Renal cortical epithelial cell (primary cell): ENCODE measurements at places on chromosomes 3 and 15. TPM values are rescaled to one million over a fixed set of nuclear protein-coding genes. Genes with fewer than 3 reads are reported as not detected.

DNA sequence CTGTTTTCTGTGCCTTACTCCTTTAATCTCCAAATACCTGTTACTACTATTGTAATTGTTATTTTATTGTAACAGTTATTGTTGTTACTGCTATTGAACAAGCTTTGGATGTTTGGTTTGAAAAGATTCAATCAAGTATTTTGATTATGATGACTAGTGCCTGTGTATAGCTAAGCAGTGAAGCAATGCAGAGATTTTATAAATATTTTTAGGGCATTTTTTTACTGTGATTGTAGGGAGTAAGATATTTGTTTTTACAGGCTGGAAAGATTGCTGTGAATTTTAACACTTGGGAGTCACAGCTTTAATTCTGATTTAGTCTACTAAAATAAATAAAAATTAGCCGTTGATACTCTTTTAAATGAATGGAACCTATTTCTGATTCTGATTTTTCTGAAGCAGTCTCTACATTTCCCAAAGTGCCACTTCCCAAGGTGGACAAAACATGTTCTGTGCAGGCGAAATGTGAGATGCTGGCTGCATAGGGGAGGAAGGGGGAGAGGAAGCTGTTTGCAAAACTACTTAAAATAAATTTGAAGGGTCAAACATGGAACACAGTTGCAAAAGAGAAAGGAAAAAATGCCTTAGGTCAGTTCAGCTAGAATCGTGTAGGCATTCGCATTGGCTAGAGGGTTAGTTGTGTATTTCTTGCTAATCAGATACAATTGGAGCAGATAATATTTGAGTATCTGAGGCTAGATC, 25.7 kb downstream of the EEFSEC start:
- DNase-seq, result no peak

DNA sequence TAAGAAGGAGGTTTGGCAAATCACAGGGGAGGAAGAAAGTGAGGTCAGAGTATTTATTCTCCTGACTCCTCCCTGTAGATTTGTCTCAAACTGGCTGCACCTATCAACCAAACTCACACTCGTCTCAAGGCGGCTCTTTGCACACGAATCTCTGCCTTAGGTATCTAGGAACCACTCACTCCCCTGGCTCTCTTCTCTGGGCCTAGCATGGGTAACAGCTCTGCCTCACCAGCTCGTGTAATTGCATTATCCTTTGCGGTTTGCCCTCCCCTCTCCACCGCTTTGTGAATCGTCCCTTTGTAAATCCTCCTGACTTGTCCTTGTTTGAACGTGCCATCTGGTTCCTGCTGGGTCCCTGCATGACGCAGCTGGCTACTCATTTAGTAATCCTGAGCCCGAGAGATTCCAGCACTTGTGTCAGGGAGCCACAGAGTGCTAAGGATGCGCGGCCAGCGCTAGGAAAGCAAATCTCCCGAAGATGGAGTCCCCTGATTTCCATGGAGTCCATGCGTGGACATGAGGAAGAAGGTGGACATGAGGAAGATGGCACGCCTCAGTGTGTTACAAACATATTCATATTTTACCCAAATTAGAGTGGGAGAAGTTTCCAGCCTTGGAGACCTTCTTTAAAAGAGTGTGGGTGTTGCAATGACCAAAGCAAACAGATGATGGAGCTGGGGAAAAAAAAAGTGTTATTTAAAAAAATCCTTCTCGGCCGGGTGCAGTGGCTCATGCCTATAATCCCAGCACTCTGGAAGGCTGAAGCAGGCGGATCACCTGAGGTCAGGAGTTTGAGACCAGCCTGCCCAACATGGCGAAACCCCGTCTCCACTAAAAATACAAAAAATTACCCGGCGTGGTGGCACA, 26.7 kb downstream of the NRROS start:
- DNase-seq, result peak; percentile 44

- DNase-seq, result no peak
Observed at GRCh38 chr3:13274125-13274524, 146.0 kb downstream of the NUP210 start.

DNA sequence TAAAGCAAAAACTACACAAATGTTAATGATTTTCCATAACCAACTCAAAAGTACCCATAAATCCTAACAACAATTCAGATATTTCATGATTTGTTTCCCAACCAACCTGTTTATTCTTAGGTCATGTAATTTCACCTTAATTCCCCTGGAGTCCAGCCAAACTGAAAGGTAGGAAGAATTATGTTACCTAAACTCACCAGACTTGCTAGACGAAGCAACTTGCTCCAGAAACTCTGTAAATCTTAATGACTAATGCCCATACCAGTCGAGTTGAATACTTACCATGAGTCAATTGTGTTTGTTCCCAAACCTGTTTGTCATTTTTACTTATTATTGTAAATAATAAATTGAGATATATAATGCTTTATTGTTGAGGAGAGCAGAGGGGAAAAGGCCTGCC, 1030.0 kb downstream of the TBL1XR1 start:
- DNase-seq, result peak; percentile 70

DNA sequence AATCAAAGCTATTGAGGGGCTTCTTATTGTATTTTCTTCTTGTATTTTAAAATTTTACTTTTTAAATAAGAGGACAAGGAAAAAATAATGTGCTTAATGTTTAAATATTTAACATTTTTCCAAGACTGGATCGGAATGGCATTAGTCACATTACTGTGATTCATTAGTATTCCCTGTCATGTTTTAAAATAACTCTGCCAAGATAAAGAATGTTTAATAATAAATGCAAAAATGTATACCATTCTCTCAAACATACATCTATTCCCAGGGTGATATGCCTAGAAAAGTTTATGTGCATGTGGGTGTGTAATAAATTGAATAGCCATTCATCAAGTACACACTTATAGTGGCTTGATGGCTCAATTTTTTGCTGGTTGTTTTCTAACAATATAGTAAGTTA, 936.1 kb downstream of the PLOD2 start:
- no peak for DNase-seq

- DNase-seq, result no peak
Observed at GRCh38 chr15:27210176-27210575, 239.2 kb downstream of the GABRG3 start.

DNA sequence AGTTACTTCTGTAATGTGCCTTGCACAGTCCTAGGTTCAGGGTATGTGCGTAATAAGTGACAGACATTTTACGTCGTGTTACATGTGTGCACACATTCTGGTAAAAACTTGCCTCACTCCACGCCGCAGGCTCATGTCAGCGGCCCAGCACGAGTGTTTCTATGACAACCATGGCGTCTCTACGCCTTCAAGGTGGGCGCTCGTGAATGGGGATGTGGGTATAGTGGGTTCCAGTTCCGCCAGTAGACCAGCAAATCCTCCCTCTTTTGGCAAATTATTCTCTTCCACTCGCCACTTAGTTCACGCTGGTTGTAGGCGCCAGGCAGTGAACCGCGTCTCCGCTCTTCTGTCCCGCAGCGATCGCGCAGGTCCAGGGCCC, 40.3 kb downstream of the CHST14 start:
- no peak for DNase-seq

GRCh38 chr15:61017627-61018026, 211.5 kb downstream of the RORA start:
- DNase-seq, result no peak

DNA sequence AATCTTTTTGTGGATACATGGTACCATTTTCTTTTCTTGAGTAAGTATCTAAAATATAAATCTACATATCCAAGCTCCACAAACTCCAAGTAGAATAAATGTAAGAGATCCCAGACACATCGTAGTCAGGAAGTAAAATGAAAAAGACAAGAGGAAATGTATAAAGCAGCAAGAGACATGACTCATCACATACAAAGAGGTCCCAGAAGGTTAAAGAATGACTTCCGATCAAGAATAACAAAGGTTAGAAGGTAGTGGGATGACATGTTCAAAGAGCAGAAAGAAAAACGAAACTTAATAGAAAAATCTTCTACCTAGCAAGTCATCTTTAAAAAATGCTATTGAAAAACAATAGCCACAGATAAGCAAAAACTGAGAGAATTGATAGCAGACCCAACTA, 705.8 kb downstream of the NR2F2 start:
- peak; percentile 3 for DNase-seq

GRCh38 chr3:136122006-136122405, 74.1 kb downstream of the MSL2 start:
- no peak for DNase-seq

GRCh38 chr15:31300981-31301672, 25.5 kb upstream of the KLF13 start:
- no peak for DNase-seq

- DNase-seq, result no peak
Observed at GRCh38 chr3:62467966-62468722, 94.8 kb upstream of the FEZF2 start.

- DNase-seq, result no peak
Observed at GRCh38 chr3:10949197-10949596, 43.4 kb upstream of the SLC6A1 start.

TCAIM gene
- 37.3 and 61.1 TPM in 2 replicates for total RNA-seq

SPTBN5 gene
- 0.35 and 2.5 TPM in 2 replicates for total RNA-seq

PARP6 gene
- 13.9 and 22.3 TPM in 2 replicates for total RNA-seq

CASR gene
- total RNA-seq, result 3.2 TPM in 1 of 2 replicates, not detected in the other

AMIGO3 gene
- not detected in 2 replicates for total RNA-seq
